ENCODE measurements at places on chromosomes 6 and 20.

DNA sequence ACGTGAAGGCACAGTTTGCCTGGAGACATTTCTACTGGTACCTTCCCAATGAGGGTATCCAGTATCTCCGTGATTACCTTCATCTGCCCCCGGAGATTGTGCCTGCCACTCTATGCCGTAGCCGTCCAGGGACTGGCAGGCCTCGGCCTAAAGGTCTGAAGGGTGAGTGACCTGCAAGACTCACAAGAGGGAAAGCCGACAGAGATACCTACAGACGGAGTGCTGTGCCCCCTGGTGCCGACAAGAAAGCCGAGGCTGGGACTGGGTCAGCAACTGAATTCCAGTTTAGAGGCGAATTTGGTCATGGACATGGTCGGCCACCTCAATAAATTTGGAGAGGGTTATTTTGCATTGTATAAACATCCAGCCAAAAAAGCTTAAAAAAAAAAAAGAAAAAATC is 420.3 kb upstream of the FLRT3 start:
- DNase-seq: no peak

- DNase-seq: no peak
These were observed 58.4 kb downstream of the ANKEF1 start for GRCh38 chr20:10093087-10093591.

- DNase-seq: no peak
These were observed 54.5 kb downstream of the IPCEF1 start for GRCh38 chr6:154301839-154302752.

GRCh38 chr20:16955971-16956370 is 207.8 kb downstream of the OTOR start:
- no peak for DNase-seq

DNA sequence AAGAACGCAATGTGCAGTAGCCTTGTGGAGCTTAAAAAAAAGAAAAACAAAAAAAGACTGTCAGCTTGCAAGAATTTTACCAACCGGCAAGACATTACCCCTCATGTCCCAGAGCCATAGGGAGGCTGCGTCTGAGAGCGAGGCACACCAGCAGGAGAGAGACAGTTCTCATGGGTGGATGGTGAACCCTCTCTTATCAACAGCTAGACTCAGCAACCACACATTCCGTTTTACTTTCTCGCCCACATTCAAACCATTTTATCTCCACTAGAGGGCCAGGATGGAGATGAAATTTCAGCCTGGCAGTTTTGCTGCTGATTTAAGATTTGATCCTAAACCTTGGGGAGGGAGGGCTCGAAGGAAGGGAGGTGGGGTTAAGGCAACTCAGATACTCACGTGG is 247.0 kb downstream of the ATXN1 start:
- DNase-seq: no peak

- DNase-seq: no peak
These were observed 82.3 kb downstream of the YTHDF1 start for GRCh38 chr20:63133481-63134091.

DNA sequence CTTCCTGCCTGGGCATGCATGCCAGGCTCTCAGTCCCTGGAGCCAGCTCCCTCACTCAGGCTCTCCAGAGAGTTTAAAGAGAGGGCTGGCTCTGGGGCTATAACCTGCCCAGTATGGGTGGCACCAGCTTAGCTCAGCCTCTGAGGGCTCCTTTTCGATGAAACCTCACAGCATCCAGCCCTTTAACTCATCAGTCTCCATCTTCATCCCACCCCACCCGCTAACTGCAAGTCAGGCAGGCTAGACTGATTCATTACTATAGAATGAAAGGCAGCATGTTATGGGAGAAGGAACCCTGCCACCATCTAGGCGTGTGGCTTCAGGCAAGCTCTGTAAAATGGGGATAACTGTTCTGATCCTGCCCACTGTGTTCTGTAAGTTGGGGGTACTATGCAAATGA is 53.5 kb downstream of the RAB44 start:
- no peak for DNase-seq

GRCh38 chr6:40925341-40925740 is 113.7 kb downstream of the UNC5CL start:
- DNase-seq: no peak

- no peak for DNase-seq
These were observed 118.4 kb upstream of the RUNX2 start for GRCh38 chr6:45209762-45210161.

GRCh38 chr20:49981218-49982071 is 1.3 kb upstream of the SNAI1 start:
- DNase-seq: no peak

DNA sequence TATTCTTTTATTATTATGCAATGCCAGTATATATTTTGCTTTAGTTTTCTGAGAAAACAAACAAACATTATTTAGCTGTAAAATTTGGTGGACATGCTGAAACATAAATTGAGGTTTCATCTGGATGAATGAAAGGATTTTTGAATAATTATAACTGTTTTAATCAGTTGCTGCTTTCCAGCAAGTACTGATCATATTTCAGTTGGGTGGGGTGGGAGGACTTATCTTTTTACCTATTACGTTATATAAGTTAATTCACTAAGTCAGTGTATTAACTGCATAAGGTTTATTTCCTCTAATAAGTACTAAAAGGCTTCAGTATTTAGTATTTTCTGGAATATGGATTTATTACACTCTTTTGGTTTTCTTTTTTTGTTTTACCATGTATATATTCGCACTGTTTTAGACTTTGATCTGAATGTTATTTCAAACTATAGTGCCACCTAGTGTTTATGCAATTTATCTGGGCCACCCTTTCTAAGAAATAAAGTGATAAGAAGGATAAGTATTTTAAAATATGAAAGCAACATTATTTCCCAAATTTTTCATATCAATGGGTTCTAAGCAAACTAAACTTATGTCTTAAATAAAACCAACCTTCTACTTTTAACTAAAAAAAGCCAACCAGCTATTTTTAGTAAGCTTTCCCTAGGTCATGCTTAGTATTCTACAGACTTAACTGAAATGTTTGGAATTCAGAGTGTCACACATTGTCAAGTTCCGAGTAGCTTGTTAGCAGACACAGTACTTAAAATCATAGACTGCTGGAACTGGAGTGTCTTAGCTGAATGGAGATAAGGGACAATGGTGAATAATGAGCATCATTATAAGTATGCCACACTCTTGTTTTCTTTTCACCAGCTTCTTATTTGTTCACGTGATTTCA is 105.4 kb upstream of the MCHR2 start:
- no peak for DNase-seq

DNA sequence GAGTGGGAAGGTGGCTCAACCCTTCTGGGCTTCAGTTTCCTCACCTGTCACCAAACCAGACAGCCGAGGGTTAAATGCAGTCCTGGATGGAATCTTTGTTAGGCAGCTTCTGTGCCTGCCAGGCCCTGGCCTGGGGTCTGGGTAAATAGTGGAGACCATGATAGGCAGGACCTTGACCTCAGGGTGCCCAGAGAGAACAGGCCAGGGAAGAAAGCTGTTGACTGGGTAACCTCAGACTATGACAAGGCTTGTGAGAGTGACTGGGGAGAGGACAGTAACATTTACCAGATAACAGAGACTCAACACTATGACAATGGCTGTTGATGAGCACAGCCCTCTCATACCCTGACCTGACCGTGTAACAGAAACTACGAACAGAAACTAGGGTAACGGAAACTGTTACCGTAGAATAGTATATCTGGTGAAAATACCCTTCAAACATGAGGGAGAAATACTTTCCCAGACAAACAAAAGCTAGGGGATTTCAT is 218.3 kb downstream of the PREX1 start:
- DNase-seq: no peak

DNA sequence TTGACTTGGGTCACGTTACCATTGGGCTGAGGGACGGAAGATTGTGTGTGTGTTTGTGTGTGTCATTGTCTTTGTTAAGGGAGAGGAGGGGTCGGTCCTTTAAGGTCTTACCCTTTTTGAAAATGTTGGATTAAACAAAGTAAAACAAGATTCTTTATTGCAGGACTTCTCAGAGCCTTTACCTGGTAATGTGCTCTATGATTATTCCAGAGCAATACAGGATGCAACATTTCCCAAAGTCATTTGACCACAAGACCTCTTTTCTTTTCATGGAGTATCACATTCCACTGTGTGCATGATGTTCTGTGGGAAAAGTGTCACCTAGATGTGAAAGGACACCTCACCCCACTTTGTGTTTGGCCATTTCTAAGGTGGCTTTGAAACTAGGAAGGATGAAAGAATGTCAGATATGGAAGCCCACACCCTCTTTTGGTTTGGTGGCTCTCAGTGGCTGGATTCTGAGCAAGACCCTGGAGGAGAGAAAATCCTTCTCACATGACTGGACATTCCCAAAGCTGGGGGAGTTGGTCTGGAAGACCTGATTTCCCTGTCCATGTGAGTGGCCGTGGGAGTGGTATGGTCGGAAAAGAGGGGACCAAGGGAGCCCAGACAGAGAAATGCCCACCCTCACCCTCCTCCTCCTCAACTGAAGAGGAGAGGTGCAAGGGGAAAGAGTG is 18.2 kb upstream of the ZNF831 start:
- DNase-seq: peak; percentile 49

DNA sequence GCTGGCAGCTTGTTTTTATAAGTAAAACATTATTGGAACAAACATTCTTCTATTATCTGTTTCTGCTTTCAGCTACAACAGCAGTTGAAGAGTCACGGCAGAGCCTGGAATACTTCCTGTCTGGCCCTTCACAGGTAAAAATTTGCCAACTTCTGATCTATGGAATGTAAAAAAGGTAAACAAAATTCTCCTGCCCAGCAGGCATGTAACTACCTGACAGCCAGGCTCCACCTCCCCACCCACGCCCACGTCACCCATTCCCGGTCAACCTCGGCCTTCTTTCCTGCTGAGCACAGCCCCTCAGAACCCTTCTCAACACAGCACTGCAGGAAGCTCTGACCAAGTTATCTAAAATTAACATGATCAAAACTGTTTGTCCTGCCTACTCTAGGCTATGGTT is 166.0 kb downstream of the DLL1 start:
- peak; percentile 89 for DNase-seq

DNA sequence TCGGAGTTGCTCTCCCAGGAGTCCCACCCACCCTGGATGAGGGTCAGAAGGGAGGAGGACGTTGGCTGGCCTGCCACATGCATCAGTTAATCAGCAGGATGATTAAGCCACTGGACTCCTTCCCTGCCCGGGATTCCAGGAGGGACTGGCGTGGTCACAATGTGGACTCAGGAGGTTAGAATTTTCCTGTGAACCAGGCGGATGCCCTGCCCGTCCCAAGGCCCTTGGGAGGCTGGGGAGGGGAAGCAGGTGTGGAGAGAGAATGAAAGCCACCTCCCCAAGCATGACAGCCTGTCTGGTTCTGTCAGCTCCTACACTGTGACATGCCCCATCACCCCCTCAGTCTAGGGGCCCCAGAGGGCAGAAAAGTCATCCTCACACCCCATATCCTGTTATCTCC is 11.6 kb upstream of the ITPR3 start:
- no peak for DNase-seq

- no peak for DNase-seq
These were observed 339.3 kb downstream of the BCKDHB start for GRCh38 chr6:80445751-80446150.

GRCh38 chr6:90039911-90040310 is 145.6 kb downstream of the GJA10 start:
- no peak for DNase-seq

- no peak for DNase-seq
These were observed 9.4 kb downstream of the HMGCLL1 start for GRCh38 chr6:55569638-55570037.

DNA sequence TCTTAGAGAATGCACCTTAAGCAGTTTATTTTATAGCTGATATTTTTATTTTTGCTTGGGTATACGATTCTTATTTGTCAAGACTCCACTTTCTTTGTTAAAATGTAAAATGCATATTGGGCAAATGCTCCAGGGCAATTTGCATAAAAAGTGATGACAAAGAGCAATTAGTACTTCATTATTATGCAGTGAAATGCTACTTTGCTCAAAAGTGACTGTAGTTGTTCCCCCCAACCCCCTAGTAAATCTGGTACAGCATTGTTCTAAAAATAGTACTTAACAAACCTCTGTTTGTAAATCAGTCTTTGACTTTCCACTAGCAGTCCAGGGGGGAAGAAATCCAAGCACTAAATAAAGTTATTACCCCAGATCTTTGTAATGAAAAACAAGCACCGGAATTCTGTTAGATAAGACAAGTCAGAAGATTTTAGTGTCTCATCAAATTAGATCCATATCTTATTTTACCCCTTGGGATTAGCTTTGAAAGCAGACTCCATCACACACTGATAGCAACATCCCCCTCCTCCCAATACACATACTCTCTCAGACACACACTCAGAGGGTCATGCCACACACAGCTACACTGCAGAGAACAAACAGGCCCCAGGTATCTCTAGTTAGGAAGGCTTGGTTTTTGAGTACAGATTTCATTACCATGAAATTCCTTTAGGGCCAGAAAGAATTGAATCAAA is 32.9 kb upstream of the BACH2 start:
- no peak for DNase-seq

- no peak for DNase-seq
These were observed at the start of gene ARFGEF2 for GRCh38 chr20:48921168-48921882. Gene ARFGEF2, plus strand, starts transcription at chr20:48921711. Its CDS starts 179 bp downstream, at chr20:48921890.

GRCh38 chr20:14919501-14920081 is 582.2 kb upstream of the FLRT3 start:
- DNase-seq: no peak

DNA sequence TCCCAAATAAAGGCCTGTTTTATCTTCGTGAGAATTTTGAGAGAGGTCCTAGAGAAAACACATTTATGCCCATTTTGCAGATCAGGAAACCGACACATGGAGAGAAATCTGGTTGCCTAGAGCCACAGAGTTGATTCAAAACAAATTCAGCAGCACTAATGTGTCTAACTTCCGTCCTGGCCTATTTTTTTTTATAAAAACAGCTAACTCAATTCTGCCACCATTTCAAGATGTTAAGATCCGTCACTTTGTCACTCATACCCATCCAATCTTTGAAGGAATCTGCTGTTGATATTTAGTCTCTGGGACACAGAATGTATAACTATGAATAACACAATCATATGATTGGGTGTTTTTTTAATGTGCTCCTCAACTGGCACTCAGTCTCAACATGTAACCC is 611.1 kb upstream of the ARID1B start:
- no peak for DNase-seq

- DNase-seq: no peak
These were observed 22.3 kb downstream of the ELOVL5 start for GRCh38 chr6:53326372-53327016.

- DNase-seq: no peak
These were observed 59.1 kb downstream of the FHL5 start for GRCh38 chr6:96621983-96622382.

DNA sequence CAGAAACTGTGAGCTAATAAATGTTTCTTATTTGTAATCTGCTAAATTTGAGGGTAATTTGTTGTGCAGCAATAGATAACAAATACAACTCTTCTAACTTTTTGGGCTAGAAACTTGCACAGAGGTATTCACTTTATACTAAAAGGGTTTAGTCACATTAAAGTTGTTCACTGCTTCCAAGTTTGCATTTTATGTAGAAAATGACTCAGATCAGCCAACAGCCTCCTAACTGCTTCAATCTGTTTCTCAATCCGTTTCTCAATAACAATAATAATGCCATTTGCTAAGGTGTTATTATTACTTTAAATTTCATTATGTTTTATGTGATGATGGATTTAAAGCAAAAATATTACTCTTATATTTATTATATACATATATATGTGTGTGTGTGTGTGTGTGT is 213.9 kb downstream of the CENPW start:
- DNase-seq: no peak

- DNase-seq: no peak
These were observed 24.4 kb downstream of the GNAS-AS1 start for GRCh38 chr20:58826271-58826670.

- no peak for DNase-seq
These were observed 255.3 kb downstream of the EPM2A start for GRCh38 chr6:145480024-145480423.

- no peak for DNase-seq
These were observed 770 bp downstream of the KIF3B start for GRCh38 chr20:32278199-32278643.
